ENCODE measurements at places on chromosomes 1 and 21.

DNA sequence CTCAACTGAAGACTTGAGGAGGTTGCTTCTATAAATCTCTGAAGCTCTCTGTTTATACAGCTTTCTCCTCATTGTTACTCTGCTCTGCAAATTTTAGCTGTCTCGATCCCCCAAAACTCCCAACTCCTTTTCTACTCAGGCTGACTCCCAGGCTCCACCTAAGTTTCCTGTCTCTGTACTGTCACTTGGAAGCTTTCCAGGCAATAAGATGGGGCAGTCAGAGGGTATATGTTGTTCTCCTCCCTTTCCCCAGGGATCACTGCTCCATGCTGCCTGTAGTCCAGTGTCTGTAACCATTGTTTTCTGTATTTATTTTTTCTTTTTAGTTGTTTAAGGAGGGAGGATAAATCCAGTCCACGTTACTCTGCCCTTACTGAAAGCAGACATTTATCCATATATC, 13.4 kb downstream of the TSNAX start:
- no peak for DNase-seq

- DNase-seq = no peak
Observed at GRCh38 chr1:191575180-191575579, 583.1 kb upstream of the RGS18 start.

DNA sequence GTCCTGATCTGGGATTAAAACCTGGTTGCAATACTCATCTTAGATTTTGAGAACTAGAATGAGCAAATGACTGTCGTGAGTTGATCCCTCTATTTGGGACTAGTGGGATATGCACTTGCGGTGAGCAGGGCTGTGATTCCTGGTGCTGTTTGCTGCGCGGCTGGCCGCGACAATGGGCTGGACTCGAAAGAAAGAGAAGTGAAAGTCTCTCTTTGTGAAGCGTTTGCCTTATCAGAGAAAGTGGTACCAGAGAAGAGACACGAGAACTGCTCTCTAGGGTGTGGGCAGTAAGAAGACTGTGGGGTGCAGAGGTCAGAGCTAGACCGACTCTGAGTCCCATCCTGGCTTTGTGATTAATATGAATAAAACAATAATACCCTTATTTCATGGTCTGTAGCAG, 8.6 kb downstream of the ST6GALNAC3 start:
- no peak for DNase-seq

DNA sequence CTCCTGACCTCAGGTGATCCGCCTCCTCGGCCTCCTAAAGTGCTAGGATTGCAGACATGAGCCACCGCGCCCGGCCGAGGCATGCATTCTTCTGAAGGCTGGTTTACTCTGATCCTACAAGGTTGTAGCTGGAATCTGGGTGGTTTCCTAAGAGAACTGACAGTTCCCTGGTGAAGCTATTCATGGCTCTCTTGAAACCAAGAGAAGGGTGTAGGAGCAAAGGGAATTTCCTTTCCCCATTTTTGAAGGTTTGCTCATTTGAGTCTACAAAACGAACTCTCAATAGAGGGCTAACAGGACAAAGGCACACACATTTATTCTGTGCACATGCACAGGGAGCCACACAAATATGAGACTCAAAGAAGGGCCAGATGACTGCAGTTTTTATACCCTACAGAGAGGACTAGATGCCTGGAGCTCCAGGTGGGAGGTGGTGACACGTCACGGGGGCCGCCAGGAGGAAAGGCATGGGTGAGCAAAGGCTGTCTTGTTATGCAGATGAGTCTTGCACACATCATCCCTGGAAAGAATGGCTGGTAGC, 49.5 kb upstream of the ERRFI1 start:
- DNase-seq = no peak

DNA sequence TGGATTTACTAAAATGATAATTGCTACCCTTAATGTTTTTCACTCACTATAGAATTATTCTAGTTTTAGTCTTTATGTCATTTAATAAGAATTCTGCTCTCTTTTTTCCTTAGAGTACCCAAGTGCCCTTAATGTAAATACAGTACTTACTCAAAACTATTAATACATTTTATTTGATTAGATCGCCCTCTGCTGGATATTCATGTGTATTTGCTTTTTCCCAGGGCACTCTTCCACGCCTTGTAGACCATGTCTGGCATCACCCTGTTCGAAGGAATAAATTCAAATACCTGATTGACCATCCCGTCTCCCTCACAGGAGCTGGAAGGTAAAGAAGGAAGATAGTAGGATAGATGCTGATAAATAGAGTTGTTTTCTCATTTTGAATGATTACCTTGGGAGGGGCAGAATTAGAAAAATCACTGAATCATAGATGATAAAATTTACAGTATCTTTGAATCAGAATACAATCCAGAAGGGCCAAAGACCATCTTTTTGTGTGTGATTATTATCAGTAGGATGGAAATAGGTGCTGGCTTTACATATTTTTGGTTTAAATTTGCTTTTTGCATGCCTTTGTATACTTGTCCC, 4.1 kb downstream of the AXDND1 start:
- DNase-seq = peak; percentile 31

- no peak for DNase-seq
Observed at GRCh38 chr1:93611668-93612067, 70.0 kb downstream of the BCAR3 start.

DNA sequence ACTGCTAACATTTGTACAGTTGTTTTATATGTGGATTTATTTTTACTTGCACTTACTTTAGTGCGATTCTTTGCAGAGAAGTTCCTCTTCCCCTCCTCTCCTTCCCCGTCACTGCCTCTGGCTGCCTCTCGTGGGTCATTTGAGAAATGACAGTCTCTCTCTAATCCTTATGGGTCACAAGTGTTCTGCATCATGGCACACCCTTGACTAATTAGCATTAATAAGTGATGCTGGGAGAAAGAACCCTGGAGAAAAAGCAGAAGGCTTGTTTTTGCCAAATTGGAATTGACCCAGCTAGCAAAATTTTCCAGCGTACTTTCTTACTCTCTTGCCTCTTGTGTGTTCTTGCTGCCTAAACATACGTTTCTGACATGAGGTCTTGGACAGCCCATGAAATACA, 301.2 kb downstream of the DUSP10 start:
- no peak for DNase-seq

- no peak for DNase-seq
Observed at GRCh38 chr1:154884869-154885701, 15.0 kb upstream of the KCNN3 start.

GRCh38 chr1:202203238-202204039, 9.8 kb downstream of the LGR6 start:
- DNase-seq = no peak

DNA sequence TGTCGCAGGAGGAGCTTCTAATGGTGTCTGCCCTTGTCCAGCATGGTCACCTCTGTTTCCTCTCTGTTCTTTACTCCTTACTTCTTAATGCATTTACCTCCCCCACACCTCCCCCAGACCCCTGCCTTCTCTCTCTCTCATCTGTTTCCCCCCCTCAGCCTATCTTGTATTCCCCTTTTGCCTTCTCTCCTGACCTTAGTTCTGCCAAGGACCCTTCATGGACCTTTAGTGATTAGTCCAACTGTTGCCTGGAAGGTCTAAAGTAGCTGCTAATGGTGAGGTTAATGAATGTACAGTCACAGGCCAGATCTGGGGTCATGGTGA, 42.3 kb upstream of the PPP2R5A start:
- DNase-seq = no peak

DNA sequence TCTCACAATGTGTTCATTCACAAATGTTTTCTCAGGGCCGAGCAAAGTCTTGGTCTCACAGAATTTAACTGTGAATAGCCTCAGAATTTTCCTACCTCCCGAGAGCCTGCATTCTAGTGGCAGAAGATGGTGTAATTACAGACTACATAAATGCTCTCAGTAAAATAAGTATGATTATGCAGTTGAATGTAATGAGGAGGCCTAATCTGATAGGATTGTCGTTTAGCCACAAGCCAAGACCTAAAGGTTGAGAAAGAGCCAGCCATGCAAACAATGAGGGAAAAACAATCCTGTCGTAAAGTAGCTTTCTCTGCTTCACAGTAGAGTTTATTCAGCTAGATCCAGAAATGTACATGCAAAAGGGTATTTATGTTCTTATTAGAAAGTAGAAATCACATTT, 607.8 kb upstream of the B3GALT2 start:
- DNase-seq = no peak

DNA sequence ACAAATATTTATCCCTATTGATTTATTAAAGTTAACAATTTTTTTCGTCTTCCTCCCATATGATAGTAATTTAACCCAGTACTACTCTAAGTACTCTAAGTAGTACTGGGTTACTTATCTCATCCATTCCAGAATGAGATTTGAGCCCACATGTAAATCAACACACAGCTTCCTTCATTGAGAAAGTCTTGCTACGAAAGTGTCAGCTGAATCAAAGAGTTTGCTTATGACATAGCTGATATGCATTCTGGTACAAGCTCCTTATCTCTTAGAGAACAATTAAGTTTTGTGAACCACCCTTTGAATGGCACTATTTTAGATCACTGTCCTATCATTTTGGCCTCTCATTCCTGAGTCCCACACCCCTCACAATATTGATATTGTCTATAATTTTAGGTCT, 2.4 kb upstream of the SLC44A3 start:
- no peak for DNase-seq

DNA sequence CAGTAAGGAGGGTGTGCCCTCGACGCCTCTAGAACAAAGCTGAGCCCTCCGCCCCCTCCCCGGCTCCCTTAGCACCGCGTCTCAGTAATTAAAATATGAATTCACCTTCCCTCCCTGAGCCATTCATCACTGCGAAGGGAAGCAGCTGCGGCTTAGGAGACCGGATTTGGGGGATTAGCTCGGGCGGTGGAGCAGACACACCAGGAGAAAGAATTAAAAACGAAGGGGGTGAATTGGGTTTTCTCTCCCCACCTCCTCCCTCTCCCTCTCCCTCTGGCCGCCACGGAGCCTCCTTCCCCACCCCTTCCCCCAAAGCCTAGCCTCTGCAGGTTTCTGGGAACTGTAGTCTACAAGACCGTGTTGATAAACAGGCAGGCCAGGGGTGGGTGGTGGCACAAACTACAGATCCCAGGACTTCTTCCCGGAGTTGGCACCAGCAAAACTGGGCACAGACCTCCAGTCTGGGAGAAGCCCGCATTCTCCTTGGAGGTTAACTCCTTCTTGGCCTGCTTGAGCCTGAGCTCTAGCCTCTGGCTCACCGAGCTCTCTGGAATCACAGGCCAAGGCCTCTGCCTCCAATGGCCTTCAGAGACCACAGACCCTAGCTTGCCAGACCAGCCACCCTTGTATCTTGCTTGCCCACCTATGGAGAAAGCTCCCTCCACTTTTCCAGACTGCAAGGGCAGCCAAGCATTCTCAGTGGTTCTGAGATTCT, 10.8 kb downstream of the BLACAT1 start:
- DNase-seq = no peak

DNA sequence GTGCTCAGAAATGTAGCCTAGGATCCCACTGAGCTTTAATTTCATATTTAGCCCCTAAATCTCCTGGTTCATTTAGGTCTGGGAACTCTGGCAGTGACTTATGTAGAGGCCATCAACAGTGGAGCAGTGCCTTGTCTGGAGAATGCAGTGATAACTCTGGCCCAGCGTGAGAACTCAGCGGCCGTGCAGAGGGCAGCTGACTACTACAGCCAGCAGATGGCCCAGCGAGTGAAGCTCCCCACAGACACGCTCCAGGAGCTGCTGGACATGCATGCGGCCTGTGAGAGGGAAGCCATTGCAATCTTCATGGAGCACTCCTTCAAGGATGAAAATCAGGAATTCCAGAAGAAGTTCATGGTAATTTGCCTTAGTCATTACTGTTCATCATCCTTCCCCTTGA, 17.8 kb downstream of the GBP6 start:
- no peak for DNase-seq

- no peak for DNase-seq
Observed at GRCh38 chr1:29691499-29691898, 455.2 kb downstream of the PTPRU start.

GRCh38 chr21:41768437-41769042, 1.7 kb upstream of the RIPK4 start:
- DNase-seq = peak; percentile 27

- DNase-seq = no peak
Observed at GRCh38 chr1:117599286-117600221, 6.3 kb upstream of the TENT5C start.

DNA sequence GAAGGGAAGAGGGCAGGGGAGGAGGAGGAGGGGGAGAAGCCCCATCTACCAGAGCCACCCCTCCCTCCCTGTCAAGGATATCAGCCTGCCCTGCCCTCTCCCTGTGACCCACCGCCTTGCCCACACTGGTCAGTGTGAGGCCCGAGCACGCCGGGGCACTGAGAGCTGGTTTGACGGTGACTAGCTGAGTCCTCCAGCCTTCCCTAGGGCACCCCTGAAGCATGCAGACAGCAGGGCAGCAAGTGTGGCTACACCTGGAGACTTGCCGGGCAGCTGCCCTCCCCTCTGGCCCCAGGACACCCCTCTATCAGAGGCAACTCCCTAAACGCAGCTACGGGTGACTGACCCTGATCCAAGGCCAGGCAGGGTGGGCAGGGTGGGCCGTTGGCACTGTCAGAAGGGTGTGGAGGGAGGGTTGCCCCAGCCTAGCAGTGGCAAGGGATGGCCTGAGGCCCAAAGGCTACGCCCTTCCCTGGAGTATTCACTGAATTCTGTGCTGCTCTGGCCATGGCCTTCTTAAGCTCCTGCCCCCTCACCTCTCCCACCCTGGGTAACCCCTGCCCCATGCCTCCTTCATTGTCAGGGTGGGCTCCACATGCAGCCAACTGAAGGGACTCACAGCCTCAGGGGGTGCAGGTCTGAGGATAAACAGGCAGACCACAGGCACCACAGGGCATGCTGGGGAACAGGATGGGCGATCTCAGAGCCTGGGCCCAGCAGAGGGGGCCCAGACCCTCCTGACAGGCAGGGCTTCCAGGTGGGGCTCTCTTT, 19.6 kb downstream of the WNT9A start:
- no peak for DNase-seq

DNA sequence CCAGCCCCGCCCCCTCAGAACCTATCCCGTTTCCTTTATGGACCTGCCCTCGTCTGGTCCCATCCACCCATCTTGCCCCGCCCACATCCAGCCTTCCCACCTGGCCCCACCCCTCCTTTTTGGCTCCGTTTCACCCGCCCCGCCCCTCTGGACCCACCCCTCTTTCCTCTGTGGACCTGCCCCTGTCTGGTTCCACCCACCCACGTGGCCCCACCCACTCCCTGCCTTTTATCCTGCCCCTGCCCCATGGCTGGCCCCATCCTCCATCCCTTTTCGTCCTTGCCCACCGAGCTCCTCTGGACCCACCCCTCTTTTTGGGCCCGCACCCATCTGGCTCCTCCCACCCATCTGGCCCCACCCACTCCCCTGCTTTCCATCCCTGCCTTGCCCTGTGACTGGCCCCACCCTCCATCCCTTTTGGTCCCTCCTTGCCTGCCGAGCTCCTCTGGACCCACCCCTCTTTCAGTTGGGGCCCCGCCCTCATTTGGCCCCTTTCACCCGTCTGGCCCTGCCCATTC, 177.3 kb downstream of the CAMTA1 start:
- DNase-seq = no peak

DNA sequence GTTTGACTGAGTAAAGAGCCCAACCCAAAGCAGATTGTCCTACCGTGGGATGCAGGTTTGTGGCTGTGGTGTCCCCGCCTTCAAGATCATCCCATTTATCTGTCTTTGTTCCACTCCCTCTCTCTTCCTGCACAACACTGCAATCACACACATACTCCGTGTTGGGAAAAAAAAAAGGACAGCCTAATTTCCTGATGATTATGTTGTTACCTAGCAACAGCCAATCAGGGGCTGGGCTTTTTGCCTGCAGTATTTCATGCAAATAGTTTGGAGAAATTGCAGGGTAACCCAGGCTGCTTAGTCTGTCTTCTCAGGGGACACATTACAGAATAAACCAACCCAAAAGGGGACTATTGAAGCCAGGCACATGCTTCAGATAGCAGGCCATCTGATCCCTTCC, 38.3 kb downstream of the PHC2 start:
- no peak for DNase-seq

- DNase-seq = peak; percentile 14
Observed at GRCh38 chr1:118661769-118662320, 326.3 kb downstream of the TBX15 start.

All from HS-27A (cell line).